ENCODE measurements at places on chromosomes 7 and 10.

- peak; percentile 83 for DNase-seq
Measured at GRCh38 chr10:79286318-79286951, 60.8 kb upstream of the PPIF start.

- DNase-seq: peak; percentile 92
Measured at GRCh38 chr7:150383710-150384397, 4.7 kb downstream of the ZNF775 start.

GRCh38 chr10:78950656-78951587, 117.8 kb upstream of the ZMIZ1 start:
- no peak for DNase-seq

- no peak for DNase-seq
Measured at GRCh38 chr10:49429458-49429857, 33.6 kb upstream of the DRGX start.

GRCh38 chr7:120256344-120257070, 16.5 kb upstream of the KCND2 start:
- no peak for DNase-seq

DNA sequence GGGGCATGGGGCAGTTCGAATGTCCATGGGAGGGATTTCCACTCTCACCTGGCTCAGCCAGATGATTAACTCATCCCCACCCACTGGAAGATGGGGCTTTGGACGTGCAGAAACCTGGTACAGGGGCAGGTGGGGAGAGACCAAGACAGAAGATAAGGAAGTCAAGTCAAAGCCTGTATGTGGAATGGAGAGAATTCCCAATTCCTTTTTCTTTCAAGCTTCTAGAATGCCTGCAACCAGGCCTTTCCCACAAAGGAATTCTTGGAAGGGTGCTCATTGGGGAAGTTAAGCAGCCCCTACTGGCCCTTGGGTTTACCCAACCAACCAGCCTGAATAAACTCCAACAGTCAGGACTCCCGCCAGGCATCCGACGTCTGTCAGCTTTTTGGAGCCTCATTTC, 39.1 kb downstream of the CCM2 start:
- no peak for DNase-seq

DNA sequence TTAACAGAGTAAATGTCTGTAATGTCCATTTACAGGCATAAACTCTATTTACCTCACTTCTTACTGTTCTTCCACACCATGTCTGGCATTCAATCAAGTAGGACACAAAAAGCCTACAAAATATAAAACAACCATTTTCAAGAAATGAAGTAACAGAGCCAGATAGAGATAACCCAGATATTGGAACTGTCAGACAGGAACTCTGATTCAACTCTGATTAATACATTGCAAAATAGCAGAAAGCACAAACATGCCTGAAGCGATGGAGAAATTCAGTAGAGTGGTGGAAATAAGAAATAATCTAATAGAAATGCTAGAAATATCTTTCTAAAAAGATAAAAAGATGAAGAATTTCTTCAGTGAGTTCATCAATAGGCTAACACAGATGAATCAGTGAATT, 964.4 kb downstream of the PCDH15 start:
- no peak for DNase-seq

DNA sequence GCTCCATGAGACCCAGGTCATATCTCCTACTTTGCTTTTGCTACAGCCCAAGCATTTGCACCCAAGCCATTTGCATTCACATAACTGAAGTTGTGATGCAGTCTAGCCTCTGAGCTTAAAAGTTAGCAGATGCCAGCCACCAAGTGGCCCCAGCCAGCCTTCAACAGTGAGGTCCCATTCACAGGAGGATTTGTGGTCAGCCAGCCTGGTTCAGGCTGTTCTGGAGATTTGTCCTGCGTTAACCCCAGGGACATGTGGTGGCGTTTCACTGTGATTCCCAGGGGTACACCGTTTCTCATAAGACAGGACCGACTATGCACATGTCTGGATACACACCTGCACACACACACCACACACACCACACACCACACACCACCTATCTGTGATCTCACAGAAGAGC, 51.2 kb downstream of the GPR26 start:
- DNase-seq: no peak

DNA sequence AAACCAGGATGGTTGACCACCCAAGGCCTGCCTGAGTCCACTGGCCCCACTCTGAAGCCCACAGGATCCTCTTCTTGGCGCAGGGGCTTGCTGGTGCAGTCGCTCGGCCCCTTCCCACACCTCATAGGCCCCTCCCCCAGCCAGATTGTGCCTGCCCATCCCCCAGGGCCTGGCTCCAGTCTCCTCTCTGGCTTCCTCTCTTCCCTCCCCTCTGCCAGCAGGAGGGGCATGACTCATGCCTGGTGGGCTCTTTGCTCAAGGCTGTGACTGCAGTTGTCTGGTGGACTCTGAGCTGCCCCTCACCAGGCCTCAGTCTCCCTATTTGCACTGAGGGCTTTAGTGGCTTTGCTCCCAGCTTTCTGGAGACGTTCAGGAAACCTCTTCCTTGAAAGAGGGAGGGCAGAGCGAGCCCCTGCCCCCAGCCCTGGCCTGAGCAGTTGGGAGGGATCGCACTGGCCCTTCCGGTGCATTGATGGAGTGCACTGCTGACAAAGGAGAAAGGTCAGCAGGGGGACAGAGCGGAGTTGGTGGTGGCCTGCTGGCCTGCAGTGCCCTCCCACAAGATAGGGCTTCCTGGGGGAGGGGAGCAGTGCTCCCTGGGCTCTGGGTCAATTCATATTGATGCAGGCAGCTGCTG, 60.7 kb downstream of the ZMIZ1 start:
- DNase-seq: no peak

DNA sequence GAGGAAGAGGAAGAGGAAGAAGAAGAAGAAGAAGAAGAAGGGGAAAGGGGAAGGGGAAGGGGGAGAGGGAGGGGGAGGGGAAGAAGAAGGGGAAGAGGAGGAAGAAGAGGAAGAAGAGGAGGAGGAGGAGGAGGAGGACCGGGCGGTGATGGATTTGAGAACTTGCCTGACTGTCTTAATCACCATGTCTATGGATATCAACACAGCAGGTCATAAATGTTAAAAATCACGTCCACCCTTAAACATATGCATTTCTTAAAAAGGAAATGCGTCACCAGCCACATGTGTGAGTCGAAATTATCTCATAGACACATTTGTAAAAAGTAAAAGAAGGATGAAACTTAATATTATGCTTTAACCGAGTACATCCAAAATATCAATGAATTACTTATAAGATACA, 42.1 kb upstream of the INSIG1 start:
- DNase-seq: no peak

DNA sequence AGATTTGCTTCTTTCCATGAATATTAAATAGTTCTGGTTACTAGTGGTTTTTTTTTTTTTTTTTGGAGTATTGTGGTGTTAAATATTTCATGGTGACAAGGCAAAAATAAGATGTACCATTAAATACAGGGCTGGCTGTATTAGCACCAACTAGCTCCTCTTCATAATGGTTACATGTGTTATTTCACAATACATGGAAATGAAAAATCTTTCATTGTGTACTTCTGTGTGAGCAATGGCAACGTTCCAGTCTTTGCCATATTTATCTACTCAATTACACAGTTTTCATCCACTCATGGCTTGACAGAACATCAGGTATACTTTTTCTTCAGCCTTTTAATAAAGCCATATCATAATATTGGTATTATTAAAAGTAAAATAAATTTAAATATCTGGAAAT, 394.7 kb upstream of the GRM3 start:
- DNase-seq: no peak

GRCh38 chr10:48404646-48405045, 98.2 kb downstream of the MAPK8 start:
- no peak for DNase-seq

- no peak for DNase-seq
Measured at GRCh38 chr10:14356921-14357320, 26.2 kb upstream of the FRMD4A start.

GRCh38 chr10:129544205-129545202, 77.5 kb downstream of the MGMT start:
- no peak for DNase-seq

- DNase-seq: no peak
Measured at GRCh38 chr10:943334-944033, 12.0 kb upstream of the LARP4B start.

- DNase-seq: no peak
Measured at GRCh38 chr7:89618274-89618673, 536.0 kb upstream of the STEAP1 start.

DNA sequence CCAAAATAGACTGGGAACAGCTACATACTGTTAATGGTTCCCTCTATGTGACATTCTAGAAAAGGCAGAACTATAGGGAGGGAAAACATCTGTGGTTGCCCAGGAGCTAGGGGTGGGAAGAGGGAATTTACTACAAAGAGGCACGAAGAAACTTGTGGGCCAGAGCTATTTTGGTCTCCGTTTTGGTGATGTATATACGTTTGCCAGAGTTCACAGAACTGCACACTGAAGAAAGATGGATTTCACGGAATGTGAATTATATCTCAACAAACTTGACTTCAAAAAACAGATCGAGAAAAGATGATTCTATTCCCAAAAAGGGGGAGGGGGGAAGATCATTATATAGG, 386 bp upstream of the AS3MT start:
- no peak for DNase-seq

DNA sequence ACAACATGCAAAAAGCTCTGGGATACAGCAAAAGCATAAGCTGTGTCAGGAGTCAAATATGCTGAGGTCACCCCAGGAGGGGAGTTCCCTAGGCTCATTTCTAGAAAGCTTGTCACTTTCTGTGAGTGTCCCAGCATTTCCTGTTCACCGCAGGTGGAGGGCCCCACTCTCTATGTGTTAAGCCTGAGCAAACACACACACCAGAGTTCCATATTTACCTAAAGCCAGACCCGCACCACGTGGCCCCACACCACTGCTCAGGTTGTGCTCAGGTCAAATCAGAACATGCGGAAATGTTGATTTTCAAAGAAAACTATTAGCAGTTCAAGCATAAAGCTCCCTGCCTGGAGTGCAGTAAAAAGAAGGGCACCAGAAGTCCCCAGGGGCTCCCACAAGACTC, 259.6 kb upstream of the PPP2R2D start:
- DNase-seq: no peak

GRCh38 chr10:24425151-24425550, 216.2 kb downstream of the KIAA1217 start:
- no peak for DNase-seq

DNA sequence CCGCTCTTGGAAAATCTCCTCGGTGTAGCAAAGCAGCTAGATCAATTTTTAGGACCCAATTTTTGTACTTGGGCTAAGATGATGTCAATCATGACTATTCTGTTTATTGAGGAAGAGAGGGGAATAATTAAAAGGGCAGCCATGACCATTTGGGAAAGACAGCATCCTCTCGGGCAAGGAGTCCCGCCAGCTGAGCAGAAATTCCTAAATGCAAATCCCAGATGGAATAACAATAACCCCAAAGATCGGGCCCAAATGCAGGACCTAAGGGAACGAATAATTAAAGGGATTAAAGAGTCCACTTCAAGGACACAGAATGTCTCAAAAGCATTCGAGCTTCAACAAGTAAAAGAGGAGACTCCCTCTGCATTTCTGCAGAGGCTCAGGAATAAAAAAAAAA, 18.7 kb downstream of the COL17A1 start:
- no peak for DNase-seq

DNA sequence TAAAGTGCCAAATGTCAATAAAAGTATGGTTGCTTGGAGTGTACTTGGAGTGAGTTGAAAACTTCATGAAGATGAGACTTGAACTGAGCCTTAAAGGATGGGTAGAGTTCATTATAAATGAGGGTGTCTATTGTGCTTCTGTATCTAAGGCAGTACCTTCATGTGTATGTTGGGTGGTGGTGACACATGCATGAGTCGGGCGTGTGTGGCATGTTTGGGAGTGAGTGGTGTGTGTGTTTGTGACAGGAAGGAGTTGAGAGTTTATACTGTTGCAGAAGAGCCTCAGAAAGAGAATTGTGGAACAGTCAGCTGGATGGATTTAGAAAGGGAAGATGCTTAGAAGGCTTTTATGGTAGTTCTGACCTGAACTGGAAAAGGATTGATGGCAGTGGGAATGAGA, 6.0 kb upstream of the ZRANB1 start:
- DNase-seq: no peak

GRCh38 chr10:70805619-70806215, 10.0 kb upstream of the SGPL1 start:
- no peak for DNase-seq

- DNase-seq: no peak
Measured at GRCh38 chr7:14507617-14508016, 394.9 kb downstream of the DGKB start.

DNA sequence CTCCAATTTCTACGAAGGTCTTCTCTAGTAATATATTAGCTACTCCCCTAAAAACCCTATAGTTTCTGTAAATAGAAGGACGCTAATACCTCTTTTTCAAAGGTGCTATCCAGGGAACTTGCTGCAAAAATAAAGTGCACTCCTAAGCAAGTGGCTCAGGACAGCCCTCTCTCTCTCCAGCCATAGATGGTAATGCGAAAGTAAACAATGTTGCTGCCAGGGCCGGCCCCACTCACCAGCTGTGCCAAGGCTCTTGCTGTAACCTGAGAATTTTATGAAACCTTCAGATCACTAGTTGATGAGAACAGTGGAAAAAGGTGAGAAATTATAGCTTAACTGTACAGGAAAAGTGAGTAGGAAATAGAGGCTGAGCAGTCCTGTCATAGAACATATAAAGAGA, 10.9 kb upstream of the TAS2R39 start:
- DNase-seq: peak; percentile 56

GRCh38 chr7:24854866-24855265, 97.6 kb upstream of the GSDME start:
- DNase-seq: no peak
